ENCODE measurements at places on chromosomes 3 and 15.

- no peak for DNase-seq
These were observed 125.1 kb upstream of the STT3B start for GRCh38 chr3:31407665-31408064.

- no peak for DNase-seq
These were observed 354.5 kb upstream of the THBS1 start for GRCh38 chr15:39226169-39226937.

DNA sequence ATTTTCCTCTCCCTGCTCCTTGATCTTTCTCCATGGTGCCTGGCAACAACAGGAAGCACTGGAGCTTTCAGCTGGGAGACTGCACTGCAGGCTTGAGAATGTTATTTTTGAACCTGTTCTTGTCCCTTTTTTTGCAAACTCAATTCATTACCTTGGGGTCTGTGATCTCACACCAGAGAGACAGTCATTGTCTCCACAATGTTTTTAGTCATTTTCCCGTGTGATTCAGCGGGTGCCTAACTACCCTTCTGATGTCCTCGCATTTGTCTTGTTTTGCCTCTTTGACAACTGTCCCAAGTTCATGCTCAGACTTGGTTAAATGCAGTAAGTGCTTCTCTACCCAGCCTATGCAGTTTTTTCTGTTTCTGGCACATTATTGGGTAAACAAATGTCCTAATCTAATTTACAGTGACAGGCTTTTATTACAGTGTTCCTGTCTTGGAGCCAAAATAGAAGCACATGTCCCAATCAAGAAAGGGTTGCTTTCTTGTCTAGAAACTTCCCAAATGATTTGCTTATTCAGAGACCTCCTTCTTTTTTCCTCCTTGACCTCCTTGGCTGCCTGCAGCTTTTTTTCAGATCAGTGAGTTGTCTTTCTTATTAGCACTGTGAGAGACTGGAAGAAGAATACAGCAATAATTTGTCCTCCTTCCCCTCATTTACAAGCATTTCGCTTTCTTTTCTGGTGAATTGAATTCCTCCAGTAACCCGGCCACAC lies 162.4 kb downstream of the NSUN3 start:
- DNase-seq = no peak

DNA sequence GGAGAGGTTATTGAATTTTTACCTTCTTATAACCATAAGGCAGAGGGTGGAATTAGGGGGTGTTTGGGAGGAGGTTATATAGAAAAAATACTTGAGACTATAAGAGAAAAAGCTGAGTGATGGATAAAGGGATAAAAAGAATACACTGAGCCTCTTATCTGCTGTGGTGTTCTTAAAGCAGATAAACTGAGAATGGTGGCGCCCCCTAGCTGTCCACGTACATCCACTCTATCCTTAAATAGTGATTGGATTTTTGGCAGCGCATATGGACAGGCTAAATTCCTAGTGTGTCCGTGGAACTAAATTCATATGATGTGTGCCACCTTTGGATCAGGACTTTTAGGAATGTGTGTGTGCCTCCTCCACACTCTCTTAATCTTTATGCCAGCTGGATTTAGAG lies 121.1 kb downstream of the OXSM start:
- peak; percentile 70 for DNase-seq

- DNase-seq = no peak
These were observed 436.9 kb upstream of the C2CD4B start for GRCh38 chr15:62601777-62602545.

- DNase-seq = no peak
These were observed 127.8 kb downstream of the CHDH start for GRCh38 chr3:53718462-53718861.

- no peak for DNase-seq
These were observed 196.0 kb downstream of the SUCLG2 start for GRCh38 chr3:67458408-67458807.

GRCh38 chr3:125587039-125587648 lies 8.2 kb downstream of the OSBPL11 start:
- DNase-seq = no peak

- DNase-seq = no peak
These were observed 390.5 kb downstream of the GABRG3 start for GRCh38 chr15:27361438-27361837.

- no peak for DNase-seq
These were observed 32.0 kb upstream of the ZNF445 start for GRCh38 chr3:44509393-44509921.

GRCh38 chr15:87089551-87089950 lies 1009.9 kb downstream of the AGBL1 start:
- no peak for DNase-seq

- no peak for DNase-seq
These were observed 162.2 kb upstream of the TLE3 start for GRCh38 chr15:70259640-70260508.
